Activated T-helper 1 cell treated with anti-CD3 and anti-CD28 coated beads, Interleukin-12 subunit alpha, Interleukin-12 subunit beta, Interleukin-2, Interleukin-4 antibody, amounts not matched to agents 30 ng/mL and 10 ng/mL and 1 ng/mL, durations not matched to agents 14 hours and 24 hours and 36 hours (primary cell): ENCODE measurements at places on chromosomes 4 and X. TPM values are rescaled to one million over a fixed set of nuclear protein-coding genes. Genes with fewer than 3 reads are reported as not detected.

DNA sequence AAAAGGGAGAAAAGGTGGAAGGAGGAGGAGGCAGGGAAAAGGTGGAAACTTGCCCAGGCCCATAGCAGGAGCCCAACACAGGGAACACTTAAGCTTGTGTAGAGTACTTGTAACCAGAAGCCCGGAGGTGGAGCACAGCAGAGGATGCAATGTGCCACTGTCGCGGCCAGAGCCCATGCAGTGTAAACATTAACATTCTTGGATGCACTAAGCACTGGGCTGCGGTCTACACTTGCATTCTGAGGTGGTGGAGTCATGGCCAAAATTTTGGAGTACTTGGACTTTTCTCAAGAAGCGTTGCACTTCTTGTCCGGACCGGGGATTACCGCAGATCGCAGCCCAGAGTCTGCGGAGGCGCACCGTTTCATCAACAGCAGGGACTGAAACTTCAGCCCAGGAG lies 4.5 kb upstream of the RHOXF1 start:
- H3K4me3 ChIP-seq = no peak overlapping the region
- DNase-seq = no peak
- H3K36me3 ChIP-seq = no peaks in the 10 kb centered on the region
- no peaks in the 10 kb centered on the region for H3K4me1 ChIP-seq
- no peak overlapping the region for H3K27ac ChIP-seq

- DNase-seq = no peak
- no peaks in the 10 kb centered on the region for H3K36me3 ChIP-seq
- H3K27me3 ChIP-seq = peaks cover 5% of the 10 kb centered on the region
- H3K4me3 ChIP-seq = no peak overlapping the region
Measured at GRCh38 chr4:1041147-1041935, 29.9 kb downstream of the FGFRL1 start.

DNA sequence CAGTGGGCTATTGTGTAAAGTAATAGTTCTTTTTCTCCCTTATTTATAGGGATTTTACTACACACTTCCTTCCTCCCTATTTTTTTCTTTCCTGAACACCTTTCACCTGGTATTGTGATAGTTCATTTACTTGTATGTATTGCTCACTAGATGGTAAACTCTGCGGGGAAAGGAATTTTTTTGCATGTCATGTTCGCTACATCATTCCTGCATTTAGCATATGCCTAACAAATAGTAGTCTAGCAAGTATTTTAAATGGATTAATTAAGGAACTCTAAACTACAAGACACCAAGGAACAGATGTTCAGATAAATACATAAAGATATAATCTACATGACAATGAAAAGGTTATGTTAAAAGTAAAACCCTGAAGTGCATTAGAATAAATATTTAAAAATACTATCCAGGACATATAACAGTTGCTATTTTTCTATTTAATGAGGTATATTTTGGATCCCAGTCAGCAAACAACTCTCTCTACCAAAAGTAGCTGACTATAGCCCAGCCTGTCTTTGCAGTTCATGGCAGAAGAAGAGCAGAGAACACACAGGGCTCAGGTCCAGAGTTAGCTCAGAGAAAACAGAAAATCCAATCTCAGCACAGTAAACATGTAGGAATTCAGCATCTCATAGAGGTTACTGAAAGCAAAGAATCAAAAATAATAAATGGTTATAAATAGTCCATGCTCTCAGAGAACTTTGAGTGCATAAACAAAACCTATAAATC lies 87.8 kb downstream of the PACRGL start:
- H3K27ac ChIP-seq = no peak overlapping the region
- no peaks in the 10 kb centered on the region for H3K36me3 ChIP-seq
- no peak for DNase-seq
- no peaks in the 10 kb centered on the region for H3K4me1 ChIP-seq
- no peak overlapping the region for H3K4me3 ChIP-seq

DNA sequence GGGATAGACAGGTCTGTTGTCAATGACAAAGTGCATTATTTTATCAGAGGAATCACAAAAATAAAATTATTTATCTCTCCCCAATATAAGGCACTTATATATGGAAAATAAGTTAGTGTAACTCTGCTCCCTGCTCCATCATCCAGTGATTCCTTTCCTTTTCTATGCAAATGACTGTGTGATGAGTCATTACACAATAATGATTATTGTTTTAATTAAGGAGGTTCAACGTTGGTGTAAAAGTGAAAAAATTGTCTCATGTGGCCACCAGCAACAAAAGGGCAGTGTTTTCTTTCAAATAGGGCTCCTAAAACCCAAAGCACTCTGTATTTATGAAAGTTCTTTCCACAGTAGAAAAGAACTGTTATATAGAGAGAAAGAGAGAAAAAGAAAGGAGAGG lies 16.7 kb downstream of the SLC7A11 start:
- no peak overlapping the region for H3K27ac ChIP-seq
- peaks cover 5% of the 10 kb centered on the region for H3K36me3 ChIP-seq
- no peak for DNase-seq

GRCh38 chr4:6128221-6128850 lies 72.0 kb downstream of the JAKMIP1 start:
- peaks cover 2% of the 10 kb centered on the region for H3K36me3 ChIP-seq
- no peak for DNase-seq
- peaks cover 12% of the 10 kb centered on the region for H3K4me1 ChIP-seq
- no peak overlapping the region for H3K27ac ChIP-seq
- no peak overlapping the region for H3K4me3 ChIP-seq

DNA sequence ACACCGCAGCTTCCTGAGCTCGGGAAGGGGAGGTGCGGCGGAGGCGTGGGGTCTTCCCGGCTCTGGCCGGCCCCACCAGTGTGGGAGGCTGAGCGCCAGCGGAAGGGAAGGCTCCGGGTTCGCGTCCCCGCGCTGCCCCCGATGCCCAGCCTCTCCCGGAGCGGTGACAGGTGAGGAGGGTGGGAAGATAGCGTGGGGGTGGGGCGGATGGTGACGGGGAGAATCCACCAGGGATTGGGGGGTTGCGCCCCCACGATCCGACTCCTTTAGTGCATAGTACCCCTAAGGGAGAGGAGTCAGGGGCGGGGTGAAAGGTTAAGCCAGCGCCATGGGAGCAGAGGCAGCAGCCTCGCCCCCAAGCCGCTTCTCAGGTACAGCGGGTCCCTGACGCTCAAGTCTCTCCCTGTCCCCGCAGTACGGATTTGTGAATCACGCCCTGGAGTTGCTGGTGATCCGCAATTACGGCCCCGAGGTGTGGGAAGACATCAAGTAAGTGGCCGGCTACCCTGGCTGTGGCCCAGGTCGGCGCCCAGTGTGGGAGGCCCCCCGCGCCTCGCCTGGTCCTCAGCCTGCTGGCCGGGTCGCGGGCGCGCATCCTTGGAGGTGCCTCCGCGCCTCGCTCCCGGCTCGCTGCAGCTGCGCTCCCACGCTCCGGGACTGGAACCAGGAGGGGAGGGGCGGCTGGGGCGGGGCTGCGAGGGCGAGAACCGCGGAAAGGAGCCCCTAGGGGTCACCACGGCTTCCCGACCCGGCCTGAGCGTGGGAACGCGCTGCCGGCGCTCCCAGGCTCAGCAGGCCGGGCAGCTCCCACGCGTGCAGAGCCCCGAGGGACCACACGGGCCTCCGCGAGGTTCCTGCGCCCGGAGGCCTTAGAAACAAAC lies 791 bp downstream of the GUCY1B1 start:
- peaks cover 5% of the 10 kb centered on the region for H3K4me1 ChIP-seq
- no peak overlapping the region for H3K27ac ChIP-seq
- H3K27me3 ChIP-seq = peaks cover 16% of the 10 kb centered on the region
- no peak for DNase-seq

DNA sequence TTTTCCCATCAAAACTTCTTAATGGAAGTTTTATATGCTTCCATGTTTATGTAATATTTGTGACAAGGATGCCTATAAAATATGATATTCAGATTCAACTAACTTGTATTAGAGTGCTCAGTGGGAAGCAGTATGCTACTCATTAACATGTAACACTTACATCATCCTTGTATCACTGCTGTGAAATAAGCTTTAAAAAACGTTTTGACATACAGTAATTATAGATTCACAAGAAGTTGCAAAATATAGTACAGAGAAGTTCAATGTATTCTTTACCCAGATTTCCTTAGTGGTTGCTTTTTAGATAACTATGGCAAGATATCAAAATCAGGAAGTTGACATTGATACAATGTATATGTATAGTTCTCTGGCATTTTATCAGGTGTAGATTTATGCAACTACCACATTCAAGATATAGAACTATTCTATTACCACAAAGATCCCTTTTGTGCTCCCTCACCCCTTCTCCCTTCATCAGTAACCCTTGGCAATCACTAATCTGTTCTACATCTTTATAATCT lies 56.3 kb downstream of the DTHD1 start:
- peaks cover 31% of the 10 kb centered on the region for H3K4me1 ChIP-seq
- no peak overlapping the region for H3K4me3 ChIP-seq
- peaks cover 3% of the 10 kb centered on the region for H3K36me3 ChIP-seq
- no peak overlapping the region for H3K27ac ChIP-seq
- DNase-seq = no peak

- H3K4me3 ChIP-seq = no peak overlapping the region
- no peak overlapping the region for H3K27ac ChIP-seq
- DNase-seq = no peak
- H3K4me1 ChIP-seq = no peaks in the 10 kb centered on the region
Measured at GRCh38 chrX:33434256-33435092, 223.1 kb upstream of the DMD start.

DNA sequence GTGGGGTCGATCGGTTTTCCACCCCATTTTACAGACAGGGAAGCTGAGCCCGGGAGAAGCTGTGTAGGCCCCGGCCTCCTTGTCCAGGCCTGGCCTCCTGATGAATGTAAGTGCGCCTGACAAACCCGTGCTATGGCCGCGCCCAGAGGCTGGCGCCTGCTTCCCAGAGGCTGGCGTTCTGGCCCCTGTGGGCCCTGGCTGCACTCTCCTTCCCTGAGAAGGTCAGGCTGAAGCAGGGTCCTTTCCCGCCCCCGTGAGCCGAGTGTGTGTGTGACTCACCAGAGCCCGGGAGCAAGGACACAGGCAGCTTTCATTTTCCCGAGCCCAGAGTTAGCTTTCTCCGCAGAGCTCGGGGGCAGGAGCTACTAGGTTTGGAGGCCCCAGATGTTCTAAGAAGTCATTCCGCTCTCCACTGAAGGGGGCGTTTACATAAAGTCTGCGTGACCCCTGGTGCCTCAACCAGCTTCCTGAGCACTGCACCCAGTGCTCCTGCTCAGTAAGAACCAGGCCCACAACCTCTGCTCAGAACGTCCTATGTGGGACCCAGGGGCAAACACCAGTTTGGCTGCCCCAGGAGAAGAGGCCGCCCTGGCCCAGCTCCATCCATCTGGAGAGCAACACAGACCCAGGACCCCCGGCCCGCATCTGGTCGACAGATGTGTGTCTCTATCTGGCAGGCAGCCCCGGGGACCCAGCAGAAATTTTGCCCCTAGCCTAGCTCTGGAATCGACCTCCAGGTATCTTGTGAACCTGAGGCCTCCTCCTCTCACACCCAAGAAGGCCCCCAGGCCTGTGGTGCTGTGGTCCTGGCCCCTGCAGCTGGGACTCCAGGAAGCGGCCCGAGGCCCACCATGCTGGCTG lies 13.6 kb downstream of the UVSSA start:
- H3K36me3 ChIP-seq = peaks cover 2% of the 10 kb centered on the region
- no peak overlapping the region for H3K27ac ChIP-seq
- H3K4me3 ChIP-seq = no peak overlapping the region
- no peak for DNase-seq
- H3K27me3 ChIP-seq = no peaks in the 10 kb centered on the region
- no peaks in the 10 kb centered on the region for H3K4me1 ChIP-seq

- no peak overlapping the region for H3K27ac ChIP-seq
- H3K27me3 ChIP-seq = no peaks in the 10 kb centered on the region
- no peaks in the 10 kb centered on the region for H3K4me1 ChIP-seq
- H3K4me3 ChIP-seq = no peak overlapping the region
Measured at GRCh38 chr4:182310962-182311361, 67.8 kb downstream of the TENM3 start.

- H3K4me3 ChIP-seq = no peak overlapping the region
- peaks cover 6% of the 10 kb centered on the region for H3K27me3 ChIP-seq
- H3K27ac ChIP-seq = no peak overlapping the region
- no peak for DNase-seq
Measured at GRCh38 chr4:26792639-26793038, 68.0 kb upstream of the STIM2 start.

GRCh38 chr4:114251020-114251419 lies 271.6 kb upstream of the ARSJ start:
- peaks cover 2% of the 10 kb centered on the region for H3K27me3 ChIP-seq
- DNase-seq = no peak
- no peaks in the 10 kb centered on the region for H3K4me1 ChIP-seq
- H3K27ac ChIP-seq = no peak overlapping the region

- no peaks in the 10 kb centered on the region for H3K27me3 ChIP-seq
- no peak overlapping the region for H3K4me3 ChIP-seq
- no peak for DNase-seq
Measured at GRCh38 chr4:179116011-179116410, 1673.8 kb upstream of the AGA start.

GRCh38 chr4:139633661-139634060 lies 32.0 kb upstream of the MGST2 start:
- H3K27me3 ChIP-seq = peaks cover 25% of the 10 kb centered on the region
- H3K36me3 ChIP-seq = no peaks in the 10 kb centered on the region
- no peak overlapping the region for H3K4me3 ChIP-seq
- H3K4me1 ChIP-seq = no peaks in the 10 kb centered on the region

DNA sequence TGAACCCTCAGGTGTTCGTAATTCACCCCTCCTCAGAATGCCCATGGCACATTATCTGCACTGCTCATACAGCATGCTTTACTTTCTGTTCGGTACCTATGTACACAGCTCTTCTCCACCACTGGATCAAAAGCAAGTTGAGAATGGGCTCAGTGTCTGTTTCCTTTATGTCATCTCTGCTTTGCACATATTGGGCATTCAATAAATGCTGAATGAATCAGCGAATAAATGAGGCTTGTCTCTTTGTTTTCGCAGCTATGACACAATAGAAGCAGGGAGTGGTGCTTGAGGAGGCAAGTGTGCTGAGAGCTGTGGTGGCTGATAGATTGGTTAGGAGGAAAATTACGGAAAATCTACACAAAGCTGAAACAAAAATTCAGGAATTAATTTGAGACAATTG lies 109.1 kb upstream of the VMA21 start:
- no peak overlapping the region for H3K27ac ChIP-seq
- H3K4me1 ChIP-seq = no peaks in the 10 kb centered on the region
- no peak for DNase-seq
- no peak overlapping the region for H3K4me3 ChIP-seq

GRCh38 chr4:55941881-55942396 lies 6.8 kb upstream of the CEP135 start:
- H3K4me3 ChIP-seq = no peak overlapping the region
- peaks cover under 1% of the 10 kb centered on the region for H3K4me1 ChIP-seq
- DNase-seq = no peak
- H3K27me3 ChIP-seq = no peaks in the 10 kb centered on the region

The AKAP4 gene
- not detected in 2 replicates for total RNA-seq

The MAP7D2 gene
- 0.39 TPM in 2 replicates for total RNA-seq

The MAPK10 gene
- not detected in 2 replicates for total RNA-seq

The CLGN gene
- not detected in 2 replicates for total RNA-seq

The PFKFB1 gene
- total RNA-seq = 0.39 and 0.93 TPM in 2 replicates

The TMEM156 gene
- 27.7 and 29.4 TPM in 2 replicates for total RNA-seq

The CTAG2 gene
- total RNA-seq = not detected in 2 replicates

The FRG2 gene
- total RNA-seq = not detected in 2 replicates

The TCEAL2 gene
- not detected in 2 replicates for total RNA-seq

The PAGE5 gene
- total RNA-seq = not detected in 2 replicates

The MID2 gene
- total RNA-seq = 5.1 and 6.6 TPM in 2 replicates

The CITED1 gene
- total RNA-seq = 0.78 TPM in 1 of 2 replicates, not detected in the other

The ZFYVE28 gene
- total RNA-seq = 4.6 and 5.1 TPM in 2 replicates

The UGT2A1 gene
- not detected in 2 replicates for total RNA-seq

The MTNR1A gene
- not detected in 2 replicates for total RNA-seq

The MAGEC3 gene
- not detected in 2 replicates for total RNA-seq

The GPRASP1 gene
- 0.44 and 0.47 TPM in 2 replicates for total RNA-seq
